SJCRH30 (cell line): ENCODE measurements at places on chromosomes 6 and 20. TPM values are rescaled to one million over a fixed set of nuclear protein-coding genes. Genes with fewer than 3 reads are reported as not detected.

Gene RHAG
- total RNA-seq, result not detected in 2 replicates

Gene ZNF334
- total RNA-seq, result 0.32 and 0.35 TPM in 2 replicates

Gene CENPW
- total RNA-seq, result 40.2 and 46.0 TPM in 2 replicates

Gene BPIFB2
- not detected in 2 replicates for total RNA-seq

Gene EDN3
- total RNA-seq, result 92.5 and 97.6 TPM in 2 replicates

Gene SLC13A3
- total RNA-seq, result not detected in 2 replicates

Gene MTCH1
- 169 and 173 TPM in 2 replicates for total RNA-seq

Gene SNAP25
- total RNA-seq, result not detected in 2 replicates

Gene ANKRD66
- total RNA-seq, result not detected in 2 replicates

Gene RRAGD
- total RNA-seq, result 61.3 and 63.8 TPM in 2 replicates

Gene ZFP57
- total RNA-seq, result 0.08 TPM in 1 of 2 replicates, not detected in the other

Gene GRIK2
- total RNA-seq, result 0.22 and 0.35 TPM in 2 replicates

Gene MYB
- total RNA-seq, result 5.3 and 6.4 TPM in 2 replicates

Gene TRIM40
- total RNA-seq, result not detected in 2 replicates

Gene REM1
- total RNA-seq, result not detected in 2 replicates

Gene SLC32A1
- total RNA-seq, result not detected in 2 replicates

Gene LATS1
- total RNA-seq, result 33.1 and 33.9 TPM in 2 replicates

Gene OPRL1
- total RNA-seq, result 0.28 and 0.43 TPM in 2 replicates

Gene RIMS1
- 0.24 and 0.28 TPM in 2 replicates for total RNA-seq

Gene TRIM15
- 0.08 and 0.28 TPM in 2 replicates for total RNA-seq

Gene RAET1E
- total RNA-seq, result not detected in 2 replicates

Gene FKBP1C
- 0.45 and 1.1 TPM in 2 replicates for total RNA-seq

Gene BPIFB1
- not detected in 2 replicates for total RNA-seq

Gene NOL4L
- 2.4 and 2.5 TPM in 2 replicates for total RNA-seq

Gene SOX4
- total RNA-seq, result 33.9 and 37.2 TPM in 2 replicates
